ENCODE measurements at places on chromosomes 1 and 21.

GRCh38 chr1:232112076-232112475 lies 485.5 kb downstream of the DISC1 start:
- no peak for DNase-seq

DNA sequence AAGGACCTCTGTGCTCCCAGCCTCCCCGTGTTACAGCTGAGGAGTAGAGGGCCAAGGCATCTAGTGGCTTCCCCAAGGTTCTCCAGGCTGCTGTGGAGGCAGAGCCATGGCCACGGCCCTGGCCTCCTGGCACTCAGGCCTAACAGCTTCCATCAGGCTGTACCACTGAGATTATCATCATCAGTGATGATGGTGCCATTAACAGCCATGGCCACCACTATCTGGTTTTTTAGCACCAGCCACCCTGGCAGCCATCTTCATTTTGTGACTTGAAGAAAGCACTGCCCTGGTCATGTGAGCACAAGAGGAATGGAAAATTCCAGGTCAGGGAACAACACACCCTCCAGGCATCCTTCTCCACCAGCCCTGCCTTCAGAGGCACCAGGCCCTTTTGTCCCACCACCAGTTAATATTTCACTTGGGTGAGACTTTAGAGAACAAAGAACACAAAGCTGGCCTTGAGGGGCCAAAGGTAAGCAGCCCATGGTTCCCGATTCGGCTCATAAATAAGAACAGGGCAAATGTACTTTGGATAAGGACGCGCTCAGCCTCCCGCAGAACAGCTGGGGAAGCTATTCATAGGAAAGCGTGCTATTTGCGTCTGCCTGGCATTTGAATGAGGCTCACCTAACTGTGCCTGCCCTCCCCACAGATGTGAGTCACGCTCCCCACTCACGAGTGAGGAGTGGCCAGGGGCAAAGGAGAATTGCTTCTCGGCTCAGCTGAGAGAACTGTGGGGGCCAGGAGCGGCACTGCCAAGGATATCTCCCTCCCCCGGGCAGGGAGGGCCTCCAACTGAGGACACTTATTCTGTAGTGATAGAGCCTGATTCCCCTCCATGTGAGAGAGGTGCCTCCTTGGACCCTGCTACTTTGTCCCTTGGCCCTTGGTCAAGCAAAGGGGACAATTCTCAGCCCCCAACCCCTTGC lies 95.6 kb downstream of the CD58 start:
- no peak for DNase-seq

DNA sequence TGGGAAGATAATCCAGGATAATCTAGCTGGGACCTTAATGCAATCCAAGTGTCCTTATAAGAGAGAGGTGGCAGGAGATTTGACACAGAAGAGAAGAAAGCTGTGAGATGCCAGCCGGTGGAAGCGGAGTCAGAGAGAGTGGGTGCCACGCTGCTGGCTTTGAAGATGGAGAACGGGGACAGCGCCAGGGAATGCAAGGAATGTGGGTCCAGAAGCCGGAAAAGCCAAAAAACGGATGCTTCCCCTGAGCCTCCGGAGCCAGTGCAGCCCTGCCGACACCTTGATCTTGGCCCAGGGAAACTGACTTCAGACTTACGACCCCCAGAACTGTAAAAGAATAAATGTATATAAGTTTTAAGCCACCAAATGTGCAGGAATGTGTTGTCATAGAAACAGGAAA lies 152.6 kb downstream of the ZNF281 start:
- no peak for DNase-seq

DNA sequence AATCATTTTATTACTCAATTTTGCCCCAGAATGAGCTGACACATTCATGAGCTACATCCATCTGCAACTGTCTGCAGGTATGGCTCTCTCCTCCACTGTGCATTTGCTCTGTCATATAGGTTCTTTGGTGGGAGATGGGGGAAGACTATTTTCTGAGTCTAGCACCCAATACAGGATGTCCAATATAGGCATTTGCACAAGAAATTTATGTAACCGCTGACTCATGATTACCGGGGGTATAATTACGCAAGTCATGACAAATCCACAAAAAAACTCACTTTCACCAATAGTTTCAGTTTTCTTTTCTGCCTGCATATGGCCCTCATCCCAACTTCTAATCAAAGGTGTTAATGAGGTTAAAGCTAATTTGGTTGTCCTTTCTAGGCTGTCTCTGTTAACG lies 17.5 kb upstream of the VSIG8 start:
- DNase-seq: no peak

DNA sequence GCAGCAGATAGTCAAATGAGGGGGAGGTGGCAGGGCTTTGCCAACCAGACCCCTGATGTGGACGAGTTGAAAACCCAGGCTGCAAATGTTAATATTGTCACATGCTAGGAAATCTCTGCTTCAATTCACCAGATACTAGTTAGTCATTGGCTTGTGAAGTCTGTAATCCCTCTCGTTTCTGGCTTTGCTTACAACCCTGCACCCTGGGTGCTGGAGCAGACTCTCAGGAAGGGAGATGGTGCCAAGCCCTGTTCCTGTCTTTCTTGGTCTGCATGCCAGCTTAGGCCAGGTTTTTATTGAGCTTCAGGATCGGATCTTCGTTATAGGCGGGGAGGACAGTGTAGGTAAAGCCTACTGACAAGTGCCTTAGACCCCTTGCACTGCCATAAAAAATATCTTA lies 53.3 kb downstream of the MDM4 start:
- DNase-seq: no peak

DNA sequence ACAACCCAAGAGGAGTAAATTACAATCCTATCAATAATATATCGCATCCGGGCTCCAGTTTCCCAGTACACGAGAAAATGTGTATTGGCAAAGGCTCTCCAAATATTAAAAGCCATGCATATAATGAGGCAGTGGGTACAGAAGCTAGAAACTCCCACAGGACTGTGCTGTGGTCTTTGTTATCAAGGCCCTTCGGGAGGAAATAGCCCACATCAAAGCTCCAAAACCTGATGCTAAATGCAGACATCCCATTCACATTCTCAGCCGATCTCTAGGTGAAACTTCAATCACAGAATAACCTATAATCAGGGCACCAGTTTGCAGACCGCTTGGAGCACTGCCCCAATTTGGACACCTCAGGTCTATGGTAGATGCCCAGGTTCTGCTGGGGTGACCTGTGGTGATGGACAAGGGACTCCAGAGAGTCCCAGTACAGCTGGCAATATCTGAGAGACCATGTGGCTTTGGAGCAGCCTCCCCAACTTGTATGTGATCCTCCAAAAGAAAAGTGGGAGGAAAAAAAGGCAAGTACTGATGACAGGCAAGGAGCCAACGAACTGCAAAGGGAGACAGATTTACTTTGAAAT lies 148.8 kb upstream of the CAMK1G start:
- no peak for DNase-seq

DNA sequence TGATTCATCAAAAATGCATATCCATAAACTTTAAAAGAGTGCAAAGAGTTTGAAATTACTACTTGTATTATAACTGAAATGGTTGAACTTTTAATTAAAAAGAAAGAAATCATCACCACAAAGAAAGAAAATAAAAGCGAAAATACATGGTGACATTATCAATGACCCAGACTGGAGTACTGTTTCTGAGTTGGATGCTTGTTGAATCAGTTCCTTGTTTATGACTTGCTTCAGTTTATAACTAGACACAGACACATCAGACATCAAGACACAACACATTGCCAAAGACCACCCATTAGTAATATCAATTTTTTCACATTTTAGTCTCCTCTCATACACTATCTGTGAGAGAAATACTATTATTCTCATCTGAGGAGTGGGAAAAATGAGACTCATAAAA lies 293.0 kb downstream of the MRPL39 start:
- no peak for DNase-seq

DNA sequence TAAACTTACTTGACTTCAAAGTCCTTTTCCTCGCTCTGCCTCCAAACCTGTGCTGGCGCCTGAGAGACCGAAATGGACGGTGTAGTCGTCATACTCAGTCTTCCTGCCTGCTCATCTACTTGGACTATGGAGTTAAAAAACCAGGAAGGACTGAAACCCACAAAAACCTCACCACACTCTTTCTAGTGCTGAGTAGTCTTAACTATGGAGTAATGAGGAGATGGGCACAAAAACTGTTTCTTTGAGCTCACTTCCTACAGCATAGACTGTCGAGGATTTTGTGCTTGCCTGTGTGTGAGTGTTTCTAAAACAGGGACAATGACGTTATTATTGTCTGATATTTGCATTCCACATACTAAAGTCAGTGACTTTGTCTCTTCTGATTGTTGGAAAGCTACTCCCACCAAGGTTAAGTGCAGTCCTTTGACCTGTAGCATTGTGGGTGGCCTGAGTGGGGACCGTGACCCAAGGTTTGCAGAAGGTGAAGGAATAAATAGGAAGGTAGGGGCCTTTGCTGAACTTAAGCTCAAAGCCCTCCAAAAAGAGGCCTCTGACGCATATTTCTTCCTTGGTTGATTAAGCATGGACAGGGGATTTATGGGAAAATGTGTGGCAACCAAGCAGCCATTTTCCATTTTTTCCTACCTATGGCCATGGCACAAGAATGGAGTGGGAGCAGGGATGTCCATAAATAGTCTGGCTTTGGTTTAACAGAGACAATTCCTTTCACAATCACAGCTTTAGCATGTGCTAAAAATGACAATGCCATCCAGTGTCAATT lies 109.6 kb downstream of the ZBTB18 start:
- peak; percentile 38 for DNase-seq

GRCh38 chr1:248807067-248807737 lies 18.5 kb downstream of the SH3BP5L start:
- DNase-seq: peak; percentile 57

DNA sequence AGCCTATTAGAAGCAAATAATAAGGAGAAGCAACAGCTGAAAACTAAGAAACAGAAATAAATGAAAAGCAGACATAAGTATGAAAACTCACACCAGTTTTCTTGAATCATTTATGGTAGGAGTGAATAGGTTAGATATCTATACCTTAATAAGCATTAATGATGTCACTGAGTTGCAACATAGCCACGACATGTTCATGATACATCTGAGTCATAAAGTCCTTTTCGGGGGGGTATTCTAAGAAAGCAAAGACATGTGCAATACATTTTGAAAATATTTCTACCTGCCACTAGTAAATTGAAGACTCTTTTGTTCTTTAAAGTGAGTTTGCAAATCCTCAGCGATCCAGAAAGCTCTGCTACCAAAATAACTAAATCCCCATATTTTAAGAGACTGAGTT lies 7.2 kb downstream of the CD34 start:
- no peak for DNase-seq

- DNase-seq: peak; percentile 78
Measured at GRCh38 chr1:74468982-74469603, 43.3 kb downstream of the LRRC53 start.

DNA sequence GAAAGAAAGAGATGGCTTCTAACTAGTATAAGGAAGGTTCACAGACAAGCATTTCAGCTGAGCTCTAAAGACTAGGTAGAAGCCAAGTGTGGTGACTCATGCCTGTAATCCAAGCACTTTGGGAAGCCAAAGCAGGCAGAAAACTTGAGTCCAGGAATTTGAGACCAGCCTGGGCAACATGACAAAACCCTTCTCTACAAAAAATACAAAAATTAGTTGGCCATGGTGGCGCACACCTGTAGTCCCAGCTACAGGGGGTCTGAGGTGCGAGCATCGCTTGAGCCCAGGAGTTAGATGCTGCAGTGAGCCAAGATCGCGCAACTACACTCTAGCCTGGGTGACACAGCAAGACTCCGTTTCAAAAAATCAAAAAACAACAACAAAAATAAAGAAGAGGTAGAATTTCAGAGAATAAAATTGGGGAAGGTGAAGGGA lies 27.8 kb downstream of the FBXO42 start:
- no peak for DNase-seq

- no peak for DNase-seq
Measured at GRCh38 chr1:190147616-190148015, 330.0 kb downstream of the BRINP3 start.

- no peak for DNase-seq
Measured at GRCh38 chr1:191152776-191153175, 675.1 kb upstream of the BRINP3 start.

DNA sequence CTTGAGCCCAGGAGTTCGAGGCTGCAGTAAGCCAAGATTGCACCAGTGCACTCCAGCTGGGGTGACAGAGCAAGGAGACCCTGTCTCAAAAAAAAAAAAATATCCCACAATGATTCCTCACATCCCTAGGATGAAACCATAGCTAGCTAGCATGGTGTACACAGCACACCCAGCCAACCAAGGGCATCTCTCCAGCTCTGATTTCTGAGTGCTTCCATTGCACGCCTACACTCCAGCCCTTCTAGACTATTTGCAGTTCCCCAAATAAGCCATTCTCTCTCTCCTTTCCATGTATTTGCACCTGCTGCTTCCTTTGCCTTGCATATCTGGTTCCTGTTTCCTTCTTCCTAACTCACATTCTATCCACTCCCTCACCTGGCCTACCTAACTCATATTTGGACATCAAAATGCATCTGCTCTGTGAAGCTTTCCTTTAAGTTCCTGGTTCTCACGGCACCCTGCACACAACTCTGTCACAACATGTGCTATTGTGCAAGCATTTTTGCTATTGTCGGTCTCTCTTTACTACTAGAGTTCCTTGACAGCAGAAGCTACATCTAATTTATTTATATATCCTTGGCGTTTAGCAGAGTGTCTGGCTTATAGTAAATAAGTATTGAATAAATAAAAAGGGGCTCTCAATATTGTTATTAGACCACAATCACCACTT lies 2.4 kb upstream of the ELAPOR1 start:
- no peak for DNase-seq

GRCh38 chr1:55196433-55197035 lies 18.6 kb downstream of the USP24 start:
- no peak for DNase-seq

GRCh38 chr1:57307392-57308170 lies 116.3 kb downstream of the DAB1 start:
- no peak for DNase-seq

GRCh38 chr21:25867061-25867460 lies 132.3 kb downstream of the GABPA start:
- no peak for DNase-seq

DNA sequence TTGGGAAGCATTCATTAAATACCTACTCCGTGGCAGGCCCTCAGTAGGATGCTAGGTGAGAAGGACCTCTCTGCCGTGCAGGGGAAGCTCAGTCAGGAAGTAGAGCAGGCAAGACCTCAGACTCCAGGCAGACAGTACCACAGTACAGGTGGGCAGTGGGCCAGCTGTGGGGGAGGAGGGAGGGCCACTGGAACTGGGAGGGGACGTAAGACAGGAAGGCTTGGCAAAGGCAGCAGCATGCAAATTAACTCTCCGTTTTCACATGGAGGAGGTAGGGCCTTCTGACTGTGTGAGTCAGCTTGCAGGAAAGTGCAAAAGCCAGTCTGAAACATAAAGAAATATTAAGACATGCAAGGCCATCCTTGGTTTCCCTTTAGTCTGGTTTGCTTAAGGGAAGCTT lies 157.7 kb downstream of the TRIM33 start:
- no peak for DNase-seq

GRCh38 chr1:172350856-172351255 lies 69.6 kb upstream of the C1orf105 start:
- DNase-seq: no peak
